HL-60 (cell line): ENCODE measurements at places on chromosomes 3 and 15.
A peak's percentile ranks its signal among the peaks of the same experiment; 100 is the strongest.

DNA sequence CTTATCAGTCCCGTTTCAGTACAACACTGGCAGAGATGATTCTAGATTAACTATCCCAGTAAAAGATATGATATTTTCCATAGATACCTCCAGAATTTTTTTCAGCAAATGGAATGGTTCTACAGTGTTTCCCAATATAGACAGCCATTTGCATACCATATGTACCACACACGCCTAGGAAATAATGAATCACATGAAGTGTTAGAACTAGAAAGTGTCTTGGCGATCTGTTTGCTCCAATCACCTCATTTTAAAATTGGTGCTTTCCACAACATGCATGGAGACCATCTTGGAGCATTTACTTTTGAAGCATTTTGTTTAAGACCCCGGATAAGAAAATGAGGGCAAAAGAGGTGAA, 2.0 kb downstream of the C2CD4A start:
- DNase-seq, result no peak

- no peak for DNase-seq
Measured at GRCh38 chr3:133448478-133449122, 48.7 kb downstream of the BFSP2 start.

DNA sequence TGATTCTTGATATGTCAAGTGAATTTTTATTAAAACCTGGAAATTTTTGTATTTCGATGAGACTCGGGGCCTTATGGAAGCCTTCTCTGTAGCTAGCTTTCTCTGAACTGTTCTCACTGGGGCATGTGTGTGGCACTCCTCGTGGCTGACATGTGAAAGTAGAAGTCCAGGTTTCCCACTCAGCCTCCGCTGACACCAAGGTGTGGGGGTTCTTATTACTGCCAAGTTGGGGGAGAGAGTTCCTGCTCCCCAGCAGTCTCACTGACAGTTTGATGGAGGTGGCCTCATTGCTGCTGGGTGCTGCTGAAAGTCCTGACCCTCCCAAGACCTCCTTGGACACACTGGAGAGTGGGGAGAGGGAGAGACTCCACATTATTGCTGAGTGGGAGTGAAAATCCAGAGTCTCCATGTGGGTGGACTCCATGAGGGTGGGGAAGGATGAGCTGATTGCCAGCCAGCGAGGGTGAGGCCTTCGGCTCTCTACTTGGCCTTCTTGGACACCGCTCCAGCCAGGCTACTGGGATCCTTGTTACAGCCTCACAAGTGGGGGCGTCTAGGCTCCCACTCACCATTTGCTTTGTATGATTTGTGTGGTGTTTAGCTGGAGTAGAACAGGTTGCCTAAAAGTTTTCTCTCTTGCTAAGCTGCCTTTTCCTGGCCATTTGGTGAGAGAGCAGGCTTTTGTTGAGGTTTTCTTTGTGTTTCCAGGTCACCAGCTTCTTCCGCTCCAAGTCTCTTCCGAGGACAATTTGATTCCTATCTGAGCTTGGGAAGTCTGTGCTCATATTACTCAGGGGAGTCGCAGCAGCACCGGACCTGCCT, 64.1 kb downstream of the LSM3 start:
- no peak for DNase-seq

DNA sequence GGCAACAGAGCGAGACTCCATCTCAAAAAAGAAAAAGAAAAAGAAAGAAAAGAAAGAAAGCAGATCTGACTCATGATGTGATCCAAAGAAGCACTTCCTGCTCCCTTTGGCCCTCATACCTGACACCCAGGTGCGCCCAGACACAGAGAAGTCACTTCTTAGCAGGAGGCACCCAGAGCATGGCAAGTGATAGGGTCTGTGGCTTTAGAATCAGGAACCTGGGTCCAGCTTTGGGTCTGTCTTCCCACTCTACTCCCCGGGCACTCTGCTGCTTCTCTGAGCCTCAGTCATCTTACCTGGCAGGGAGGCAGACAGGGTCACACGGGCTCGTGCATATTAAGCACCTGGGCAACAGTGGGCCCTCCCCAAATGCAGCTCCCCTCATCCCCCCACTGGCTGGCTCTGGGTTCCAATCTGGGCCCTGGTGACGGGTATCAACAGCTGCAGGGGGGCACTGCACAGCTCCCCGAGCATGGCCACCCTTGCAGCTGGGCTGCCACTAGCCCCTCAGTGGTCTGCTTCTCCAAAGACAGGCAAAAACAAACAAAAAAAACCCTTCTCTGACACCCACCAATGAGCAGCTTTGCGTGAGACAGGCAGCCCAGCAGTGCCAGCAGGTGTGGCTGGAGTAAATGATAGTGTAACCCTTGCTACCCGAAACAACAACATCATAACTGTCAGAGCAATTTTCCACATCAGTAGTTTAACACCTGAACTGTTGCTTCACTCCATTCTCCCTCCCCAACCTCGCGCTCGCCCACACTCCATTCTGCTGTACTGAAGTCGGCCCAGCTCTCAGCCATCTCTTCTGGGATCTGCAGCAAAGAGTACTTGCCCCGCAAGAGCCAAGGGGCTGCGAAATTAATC, 99.8 kb downstream of the MEGF11 start:
- DNase-seq, result no peak

- no peak for DNase-seq
Measured at GRCh38 chr3:49098429-49098828, 4.6 kb upstream of the QRICH1 start.

DNA sequence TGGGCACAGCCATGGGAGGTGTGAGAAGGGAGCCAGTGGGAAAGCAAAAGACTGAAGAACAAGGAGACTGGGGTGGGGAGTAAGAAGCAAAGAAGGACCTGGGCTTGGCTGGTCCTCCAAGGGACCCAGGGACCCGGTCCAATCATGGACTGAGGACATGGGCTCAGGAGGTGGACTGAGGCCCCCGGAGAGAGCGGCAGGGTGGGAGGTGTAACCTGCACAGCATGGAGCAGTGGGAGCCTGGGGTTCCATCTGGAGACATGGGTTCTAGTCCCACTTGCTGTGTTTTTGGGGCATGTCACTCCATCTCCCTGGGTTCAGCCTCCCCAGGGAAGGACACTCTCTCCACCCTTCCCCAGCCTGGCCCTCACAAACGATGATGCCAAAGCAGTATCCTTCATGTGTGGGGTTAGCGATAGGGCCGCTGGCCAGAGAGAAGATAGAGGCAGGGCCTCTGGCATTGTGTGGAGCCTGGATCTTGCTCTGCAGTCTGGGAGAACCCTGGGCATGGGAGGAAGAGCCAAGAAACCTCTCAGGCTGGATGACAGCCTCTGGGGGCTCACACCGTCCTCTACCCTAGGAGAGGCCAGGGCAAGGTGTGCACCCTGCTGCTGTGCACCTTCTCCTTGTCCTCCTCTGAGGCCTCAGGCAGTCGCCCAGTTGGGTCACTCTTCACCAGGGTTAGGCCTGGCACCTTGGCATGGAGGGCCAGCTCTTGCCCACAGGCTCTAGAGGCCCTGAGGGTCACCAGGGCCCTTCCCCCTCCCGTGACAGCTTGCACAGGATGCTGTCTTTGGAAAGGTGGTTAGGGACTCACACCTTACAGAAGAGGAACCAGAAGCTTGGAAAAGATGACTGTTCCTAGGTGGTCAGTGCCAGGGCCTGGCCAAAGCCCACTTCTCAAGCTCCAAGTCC, 26.0 kb downstream of the FBXW12 start:
- DNase-seq, result no peak

- peak; percentile 47 for DNase-seq
Measured at GRCh38 chr15:89971592-89971997, 29.5 kb upstream of the ZNF710 start.

- no peak for DNase-seq
Measured at GRCh38 chr3:113065336-113065735, 74.6 kb downstream of the GTPBP8 start.
